ENCODE measurements at places on chromosomes 16 and 17. TPM values are rescaled to one million over a fixed set of nuclear protein-coding genes. Genes with fewer than 3 reads are reported as not detected.

DNA sequence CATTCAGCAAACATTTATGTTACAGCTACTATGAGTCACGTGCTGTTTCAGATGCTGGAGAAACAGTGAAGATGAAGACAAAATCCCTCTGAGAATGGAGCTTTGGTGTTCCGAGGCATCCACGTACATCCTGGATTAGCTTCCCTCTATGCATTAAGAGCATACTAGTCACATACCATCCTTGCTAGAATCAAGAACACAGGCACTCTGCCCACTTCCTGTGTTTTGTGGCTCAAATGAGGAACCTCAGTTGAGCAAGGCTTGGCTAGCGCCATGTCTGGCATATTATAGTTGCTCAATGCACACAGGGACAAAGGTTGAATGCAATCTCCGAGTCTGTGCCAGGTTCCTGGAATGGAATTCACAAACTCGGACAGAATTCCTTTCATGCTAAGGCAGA is 297.5 kb downstream of the XYLT1 start:
- H3K4me1 ChIP-seq, result no peaks in the 10 kb centered on the region
- H3K27me3 ChIP-seq, result no peaks in the 10 kb centered on the region
- no peaks in the 10 kb centered on the region for H3K36me3 ChIP-seq
- H3K4me3 ChIP-seq, result no peak overlapping the region

DNA sequence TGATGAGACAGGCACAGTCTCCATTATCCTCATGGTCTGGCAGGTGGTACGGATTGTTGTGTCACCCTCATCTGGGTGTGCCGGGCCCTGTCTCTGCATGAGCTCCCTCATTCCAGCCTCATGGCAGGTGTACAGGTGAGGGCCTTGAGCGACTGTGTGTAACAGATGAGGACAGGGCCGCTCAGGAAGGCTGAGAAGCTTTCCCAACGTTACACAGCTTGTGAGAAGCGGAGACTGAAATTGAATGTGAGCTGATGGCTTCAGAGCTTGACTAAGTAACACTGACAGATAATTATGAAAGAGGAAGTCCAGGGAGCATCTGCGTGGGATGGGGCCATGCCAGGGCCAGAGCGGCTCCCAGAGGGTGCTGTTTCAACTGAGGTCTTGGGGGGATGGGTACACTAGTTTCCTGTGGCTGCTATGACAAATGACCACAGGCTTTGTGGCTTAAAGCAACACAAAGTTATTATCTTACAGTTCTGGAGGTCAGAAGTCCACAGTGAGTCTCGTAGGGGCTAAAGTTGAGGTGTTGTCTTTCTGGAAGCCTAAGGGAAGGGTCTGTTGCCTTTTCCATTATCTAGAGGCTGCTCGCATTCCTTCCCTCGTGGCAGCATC is 36.7 kb downstream of the CMIP start:
- DNase-seq, result no peak
- H3K36me3 ChIP-seq, result no peaks in the 10 kb centered on the region
- H3K4me3 ChIP-seq, result no peak overlapping the region
- H3K27ac ChIP-seq, result no peak overlapping the region
- peaks cover 9% of the 10 kb centered on the region for H3K4me1 ChIP-seq

- no peak for DNase-seq
These were observed 70.6 kb upstream of the CLEC3A start for GRCh38 chr16:77951788-77952187.

- no peaks in the 10 kb centered on the region for H3K36me3 ChIP-seq
- H3K27me3 ChIP-seq, result no peaks in the 10 kb centered on the region
- H3K4me3 ChIP-seq, result no peak overlapping the region
- no peak overlapping the region for H3K27ac ChIP-seq
These were observed 70.6 kb upstream of the KSR1 start for GRCh38 chr17:27385626-27386025.

GRCh38 chr17:81163703-81164370 is 1.5 kb upstream of the PVALEF start:
- H3K36me3 ChIP-seq, result no peaks in the 10 kb centered on the region
- H3K27ac ChIP-seq, result no peak overlapping the region
- peaks cover 5% of the 10 kb centered on the region for H3K4me1 ChIP-seq

GRCh38 chr16:80314042-80314441 is 226.8 kb upstream of the DYNLRB2 start:
- H3K4me3 ChIP-seq, result no peak overlapping the region
- no peaks in the 10 kb centered on the region for H3K36me3 ChIP-seq
- no peak overlapping the region for H3K27ac ChIP-seq
- no peaks in the 10 kb centered on the region for H3K4me1 ChIP-seq
- no peak for DNase-seq

DNA sequence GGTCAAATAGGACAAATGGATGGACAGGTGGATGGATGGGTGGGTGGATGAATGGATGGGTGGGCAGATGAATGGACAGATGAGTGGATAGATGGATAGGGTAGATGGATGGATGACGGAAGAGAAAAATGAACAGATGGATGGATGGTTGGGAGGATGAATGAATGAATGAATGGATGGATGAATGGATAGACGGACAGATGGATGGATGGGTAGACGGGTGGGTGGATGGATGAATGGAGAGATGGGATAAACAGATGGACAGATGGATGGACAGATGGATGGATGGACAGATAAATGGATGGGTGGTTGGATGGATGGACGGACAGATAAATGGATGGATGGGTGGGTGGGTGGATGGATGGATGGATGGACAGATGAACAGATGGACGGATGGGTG is 232.8 kb downstream of the GRIN2A start:
- no peak for DNase-seq
- no peaks in the 10 kb centered on the region for H3K4me1 ChIP-seq
- H3K36me3 ChIP-seq, result no peaks in the 10 kb centered on the region
- H3K27me3 ChIP-seq, result no peaks in the 10 kb centered on the region

- no peaks in the 10 kb centered on the region for H3K27me3 ChIP-seq
- no peak for DNase-seq
- H3K4me1 ChIP-seq, result peaks cover 16% of the 10 kb centered on the region
- H3K27ac ChIP-seq, result no peak overlapping the region
- no peaks in the 10 kb centered on the region for H3K36me3 ChIP-seq
These were observed 200.4 kb downstream of the LGALS9B start for GRCh38 chr17:20266806-20267458.

DNA sequence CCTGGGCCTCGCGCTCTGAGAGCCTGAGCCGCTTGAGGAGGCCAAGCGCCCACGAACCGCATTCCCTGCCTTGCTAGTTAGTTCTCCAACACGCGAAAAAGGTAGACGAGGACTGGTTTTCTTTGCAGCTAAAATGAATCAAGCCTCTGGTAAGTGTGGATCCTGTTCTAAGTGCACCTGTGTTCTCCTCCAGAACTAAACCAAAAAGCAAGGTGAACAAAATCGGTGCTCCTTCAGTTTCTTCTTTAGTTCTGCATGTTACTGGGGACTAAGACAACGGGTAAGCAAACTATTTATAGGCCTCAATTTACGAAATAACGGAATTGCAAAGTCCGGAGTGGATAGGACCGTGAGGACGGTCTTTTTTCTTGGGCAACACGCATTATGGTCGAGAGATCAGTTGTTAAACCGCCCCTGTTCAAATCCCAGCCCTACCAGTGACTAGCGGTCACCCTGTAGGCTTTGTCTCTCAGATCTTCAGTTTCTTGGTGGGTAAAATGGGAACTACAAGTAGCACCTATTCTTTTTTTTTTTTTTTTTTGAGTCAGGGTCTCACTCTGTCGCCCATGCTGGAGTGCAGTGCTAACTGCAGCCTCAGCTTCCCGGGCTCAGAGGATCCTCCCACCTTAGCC is 993 bp upstream of the ANKRD11 start:
- H3K27me3 ChIP-seq, result no peaks in the 10 kb centered on the region
- peaks cover 17% of the 10 kb centered on the region for H3K4me1 ChIP-seq
- H3K36me3 ChIP-seq, result no peaks in the 10 kb centered on the region
- H3K27ac ChIP-seq, result peak overlapping the region; percentile 78
- H3K4me3 ChIP-seq, result peak overlapping the region; percentile 99
- no peak for DNase-seq

GRCh38 chr16:57424583-57424982 is 20.0 kb downstream of the CCL17 start:
- H3K27me3 ChIP-seq, result no peaks in the 10 kb centered on the region
- no peaks in the 10 kb centered on the region for H3K36me3 ChIP-seq
- no peak overlapping the region for H3K4me3 ChIP-seq
- DNase-seq, result no peak

GRCh38 chr17:49012769-49013255 is 15.6 kb downstream of the IGF2BP1 start:
- H3K36me3 ChIP-seq, result no peaks in the 10 kb centered on the region
- no peak overlapping the region for H3K27ac ChIP-seq
- H3K27me3 ChIP-seq, result no peaks in the 10 kb centered on the region
- DNase-seq, result no peak
- no peak overlapping the region for H3K4me3 ChIP-seq
- no peaks in the 10 kb centered on the region for H3K4me1 ChIP-seq

GRCh38 chr16:9980981-9981380 is 201.2 kb downstream of the GRIN2A start:
- no peak overlapping the region for H3K27ac ChIP-seq
- H3K4me1 ChIP-seq, result no peaks in the 10 kb centered on the region
- H3K36me3 ChIP-seq, result no peaks in the 10 kb centered on the region
- no peaks in the 10 kb centered on the region for H3K27me3 ChIP-seq

- H3K36me3 ChIP-seq, result no peaks in the 10 kb centered on the region
- H3K4me1 ChIP-seq, result no peaks in the 10 kb centered on the region
- H3K27me3 ChIP-seq, result no peaks in the 10 kb centered on the region
- no peak for DNase-seq
- no peak overlapping the region for H3K4me3 ChIP-seq
These were observed 13.1 kb upstream of the ACE start for GRCh38 chr17:63463771-63464170.

DNA sequence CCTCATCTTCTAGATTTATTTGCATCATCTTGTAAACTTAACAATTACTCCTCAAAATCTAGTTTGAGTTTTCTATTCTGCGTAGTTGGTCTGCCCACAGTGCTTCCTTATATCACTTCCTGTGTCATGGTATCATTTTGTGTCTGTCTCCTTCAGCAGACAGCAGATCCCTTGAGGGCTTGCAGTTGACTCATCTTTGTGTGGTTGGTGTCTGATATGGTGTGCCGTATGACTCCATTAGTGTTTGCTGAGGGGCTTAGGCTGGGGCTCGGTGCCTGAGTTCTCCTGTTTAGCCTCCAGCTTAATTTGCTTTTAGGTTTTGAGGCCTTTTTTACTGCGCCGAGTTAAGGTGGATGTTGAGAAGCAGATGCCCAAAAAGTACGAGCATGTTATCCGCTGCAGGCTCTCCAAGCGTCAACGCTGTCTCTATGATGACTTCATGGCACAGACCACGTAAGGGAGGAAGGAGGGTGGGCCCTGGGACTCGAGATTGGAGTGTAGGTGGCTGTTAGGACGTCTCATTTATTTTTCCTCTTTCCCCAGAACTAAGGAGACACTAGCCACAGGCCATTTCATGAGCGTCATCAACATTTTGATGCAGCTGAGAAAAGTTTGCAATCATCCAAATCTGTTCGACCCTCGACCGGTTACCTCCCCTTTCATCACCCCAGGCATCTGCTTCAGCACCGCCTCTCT is 16.9 kb downstream of the SRCAP start:
- H3K27ac ChIP-seq, result no peak overlapping the region
- no peak for DNase-seq
- H3K4me3 ChIP-seq, result no peak overlapping the region
- H3K36me3 ChIP-seq, result peaks cover 3% of the 10 kb centered on the region

DNA sequence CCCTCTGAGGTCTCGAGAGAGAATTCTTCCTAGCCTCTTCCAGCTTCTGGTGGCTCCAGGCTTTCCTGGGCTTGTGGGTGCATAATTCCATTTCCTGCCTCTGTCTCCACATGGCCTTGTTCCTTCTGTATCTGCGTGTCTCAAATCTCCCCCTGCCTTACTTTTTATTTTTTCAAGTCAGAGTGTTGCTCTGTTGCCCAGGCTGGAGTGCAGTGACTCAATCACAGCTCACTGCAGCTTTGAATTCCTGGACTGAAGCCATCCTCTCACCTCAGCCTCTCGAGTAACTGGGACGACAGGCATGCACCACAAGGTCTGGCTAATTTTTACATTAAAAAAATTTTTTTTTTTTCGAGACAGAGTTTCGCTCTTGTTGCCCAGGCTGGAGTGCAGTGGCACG is 120.6 kb downstream of the SHISA9 start:
- H3K27ac ChIP-seq, result no peak overlapping the region
- H3K27me3 ChIP-seq, result no peaks in the 10 kb centered on the region
- H3K4me1 ChIP-seq, result no peaks in the 10 kb centered on the region
- H3K4me3 ChIP-seq, result no peak overlapping the region
- H3K36me3 ChIP-seq, result no peaks in the 10 kb centered on the region

DNA sequence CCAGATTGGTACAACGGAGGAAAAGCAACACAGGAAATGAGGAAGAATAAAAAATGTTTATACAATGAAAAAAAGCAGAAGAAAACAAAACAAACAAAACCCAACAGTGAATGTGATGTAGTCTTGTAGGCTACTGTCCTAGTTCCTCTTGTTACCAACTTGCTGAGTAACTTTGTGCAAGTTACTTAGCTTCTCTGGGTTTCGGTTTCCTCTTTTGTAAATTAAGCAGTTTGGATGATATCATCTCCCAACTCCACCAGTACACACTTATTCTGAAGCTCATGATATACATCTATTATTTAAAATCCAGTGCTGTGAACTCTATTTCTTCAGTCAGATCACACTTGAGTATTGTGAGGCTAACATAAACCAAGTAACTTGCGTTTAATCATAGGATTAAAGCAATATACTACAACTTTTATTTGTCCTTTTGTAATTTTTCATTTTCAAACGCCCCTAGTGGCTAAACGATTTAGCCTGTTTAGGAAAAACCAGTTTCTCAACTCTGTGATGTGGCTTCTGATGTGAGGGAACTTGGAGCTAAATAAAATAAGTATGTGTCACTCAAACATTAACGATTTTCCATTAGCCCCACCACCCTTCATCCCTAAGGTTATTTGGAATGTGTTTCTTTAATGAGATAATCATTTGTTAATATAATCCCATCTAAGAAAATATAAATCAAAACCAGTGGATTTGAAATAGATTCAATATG is 1.4 kb upstream of the UNK start:
- peaks cover 14% of the 10 kb centered on the region for H3K4me1 ChIP-seq
- H3K4me3 ChIP-seq, result no peak overlapping the region
- no peaks in the 10 kb centered on the region for H3K36me3 ChIP-seq
- H3K27me3 ChIP-seq, result no peaks in the 10 kb centered on the region

Gene RCVRN
- total RNA-seq, result not detected

Gene TTYH2
- 43.1 TPM for total RNA-seq

Gene MMP25
- 0.71 TPM for total RNA-seq

Gene SRRM2
- 300 TPM for total RNA-seq

Gene EVI2B
- 2.4 TPM for total RNA-seq

Gene TERB1
- total RNA-seq, result not detected

Gene SECTM1
- 3.9 TPM for total RNA-seq

Measured in ovary (tissue), 10 donors.